NCI-H226 (cell line): ENCODE measurements at places on chromosomes 3 and 15.

DNA sequence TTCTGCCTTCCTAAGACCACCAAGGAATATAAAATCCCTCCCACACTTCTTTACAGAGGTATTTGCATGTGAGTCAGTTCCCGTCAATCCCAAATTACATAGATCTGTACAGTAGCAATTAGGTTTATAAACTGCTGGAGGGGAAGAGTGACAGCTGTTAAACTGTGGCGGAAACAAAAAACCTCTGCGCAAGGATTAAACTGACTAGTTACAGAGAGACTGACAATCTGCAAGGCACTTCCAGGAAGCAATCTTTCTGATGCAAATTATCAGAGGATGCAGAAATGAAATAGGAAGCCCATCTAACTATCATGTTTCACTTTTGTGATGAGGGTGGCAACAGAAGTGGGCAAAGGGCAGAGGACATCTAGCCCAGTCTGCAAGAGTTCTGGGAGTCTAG is 150.4 kb downstream of the RTP4 start:
- DNase-seq: no peak

GRCh38 chr15:43168192-43169107 is 16.8 kb upstream of the CCNDBP1 start:
- DNase-seq: peak; percentile 7

GRCh38 chr3:189288348-189289235 is 116.8 kb downstream of the TPRG1 start:
- no peak for DNase-seq

GRCh38 chr15:47924381-47924780 is 196.4 kb upstream of the SLC24A5 start:
- DNase-seq: no peak

GRCh38 chr3:71537211-71537611 is 46.3 kb downstream of the FOXP1 start:
- peak; percentile 98 for DNase-seq

DNA sequence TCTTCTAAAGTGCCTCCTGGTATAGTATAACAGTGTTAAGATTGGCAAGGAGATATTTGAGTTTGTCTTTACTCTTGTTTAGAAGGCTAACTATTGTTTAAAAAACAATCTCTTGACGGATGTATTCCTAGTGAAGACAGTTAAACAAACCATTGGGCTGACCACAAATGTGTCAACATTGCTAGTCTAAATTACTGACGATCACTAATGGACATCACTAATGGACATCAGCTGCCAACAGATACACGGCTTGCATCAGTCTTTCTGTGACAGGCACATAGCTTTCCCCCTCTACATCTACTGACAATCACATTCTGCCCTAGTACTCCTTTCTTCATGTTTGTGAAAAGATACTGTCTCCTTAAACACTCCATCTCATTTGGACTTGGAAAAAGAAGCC is 57.1 kb upstream of the ETV5 start:
- no peak for DNase-seq

DNA sequence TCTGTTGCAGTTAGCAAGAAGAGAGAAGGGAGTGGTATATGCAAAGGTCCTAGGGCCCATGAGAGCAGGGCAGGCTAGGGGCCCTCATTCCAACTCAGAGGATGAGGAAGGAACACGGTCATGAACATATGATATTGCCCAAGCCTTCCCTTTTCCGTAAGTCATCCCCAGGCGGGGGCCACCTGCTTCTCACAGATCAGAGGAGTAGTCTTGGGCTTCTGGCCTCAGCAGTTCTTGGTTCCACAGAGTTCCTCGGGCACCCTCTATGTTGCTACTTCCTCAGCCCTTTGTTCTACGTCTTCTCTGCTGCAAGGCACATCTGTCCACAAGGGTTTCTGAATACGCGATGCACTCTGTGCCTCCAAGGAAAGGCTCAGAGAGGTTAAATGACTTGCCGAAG is 25.3 kb downstream of the EPHB3 start:
- no peak for DNase-seq

DNA sequence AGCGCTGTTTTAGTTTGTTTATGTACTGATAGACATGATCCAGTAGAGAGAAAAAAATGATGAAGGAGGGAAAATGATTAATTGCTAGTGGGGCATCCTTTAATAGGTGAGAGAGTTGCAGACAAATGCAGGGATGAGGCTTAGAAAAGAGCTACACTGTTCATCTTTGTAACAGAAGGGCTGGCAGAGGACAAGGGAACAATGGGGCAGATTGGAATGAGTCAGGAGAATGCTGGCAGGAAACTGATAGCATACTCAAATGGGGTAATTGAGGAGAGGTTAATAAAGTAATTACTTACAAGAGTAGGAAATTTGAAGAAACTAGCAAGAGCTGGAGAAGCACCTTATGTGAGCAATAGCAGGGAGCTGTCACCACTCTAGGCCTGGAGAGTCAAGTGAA is 170.9 kb downstream of the OXSM start:
- no peak for DNase-seq

GRCh38 chr3:143123353-143123984 is 3.9 kb downstream of the CHST2 start:
- no peak for DNase-seq

DNA sequence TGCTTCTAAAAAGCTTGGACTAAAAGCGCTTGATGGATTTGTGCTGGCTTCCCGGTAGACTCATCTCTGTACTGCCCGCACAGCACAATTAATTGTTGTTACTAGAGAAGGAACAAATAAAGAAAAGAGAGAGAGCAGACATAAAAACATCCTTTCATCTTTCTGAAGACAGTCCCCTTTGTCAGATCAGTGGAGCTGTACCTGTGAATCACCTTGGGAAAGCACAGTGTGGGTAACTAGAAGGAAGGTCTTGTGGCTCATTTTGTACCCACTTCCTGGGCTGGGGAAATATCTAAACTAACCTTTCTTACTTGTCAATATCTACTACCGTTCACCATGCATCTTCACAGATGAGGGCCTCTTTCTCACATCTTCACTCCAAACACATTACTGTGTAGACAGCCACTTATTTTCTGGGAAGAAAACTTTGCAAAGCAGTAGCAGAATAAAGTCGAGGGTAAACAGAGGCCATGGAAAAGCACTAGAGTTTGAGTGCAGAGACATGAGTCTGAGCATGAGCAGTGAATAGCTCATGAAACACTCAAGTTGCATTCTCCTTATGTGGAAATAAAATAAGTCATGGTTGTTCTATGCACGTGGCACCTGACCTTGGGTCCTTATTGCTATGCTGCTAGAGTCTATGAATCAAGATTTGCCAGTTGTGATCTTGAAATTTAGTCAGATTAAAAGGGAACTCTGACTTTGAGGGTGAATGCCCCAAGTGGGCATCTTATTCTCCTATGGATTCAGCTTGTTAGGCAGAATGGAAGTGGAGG is 169.3 kb downstream of the LPP start:
- no peak for DNase-seq

- no peak for DNase-seq
Measured at GRCh38 chr3:62556121-62556815, 182.9 kb upstream of the FEZF2 start.

- no peak for DNase-seq
Measured at GRCh38 chr15:31254431-31255175, 72.0 kb upstream of the KLF13 start.

GRCh38 chr15:30953731-30954378 is 37.6 kb downstream of the MTMR10 start:
- DNase-seq: peak; percentile 77

DNA sequence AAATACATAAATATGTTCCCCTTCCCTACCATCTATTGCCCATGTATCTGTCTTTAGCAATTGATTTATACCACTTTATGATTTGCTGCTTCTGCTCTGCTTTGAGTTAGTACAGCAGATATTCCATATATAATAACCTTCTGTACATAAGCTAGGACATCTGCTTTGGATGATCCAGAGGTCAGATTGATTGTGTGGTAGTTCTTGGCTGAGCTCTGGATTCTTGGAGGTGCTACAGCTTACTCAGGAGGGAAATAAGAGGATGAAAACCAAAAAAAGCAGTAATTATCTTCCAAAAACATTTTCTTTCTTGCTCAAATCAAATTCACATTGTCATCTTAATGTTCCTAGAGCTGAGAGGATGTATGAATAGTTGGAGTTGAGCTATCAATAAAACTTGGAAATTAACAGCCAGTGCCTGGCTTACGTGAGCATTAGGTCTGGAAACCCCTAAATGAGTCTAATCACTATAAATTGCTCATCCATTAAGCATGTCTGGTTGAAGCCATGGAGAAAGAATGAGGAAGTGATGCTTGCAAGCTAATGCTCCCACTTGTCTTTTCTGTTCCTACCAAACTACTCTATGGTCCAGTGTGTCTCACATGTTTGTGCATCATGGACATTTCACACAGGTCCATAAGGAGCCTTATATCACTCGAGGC is 36.3 kb upstream of the TMEM42 start:
- DNase-seq: peak; percentile 40

GRCh38 chr3:64174328-64174727 is 50.9 kb downstream of the PRICKLE2 start:
- DNase-seq: no peak

DNA sequence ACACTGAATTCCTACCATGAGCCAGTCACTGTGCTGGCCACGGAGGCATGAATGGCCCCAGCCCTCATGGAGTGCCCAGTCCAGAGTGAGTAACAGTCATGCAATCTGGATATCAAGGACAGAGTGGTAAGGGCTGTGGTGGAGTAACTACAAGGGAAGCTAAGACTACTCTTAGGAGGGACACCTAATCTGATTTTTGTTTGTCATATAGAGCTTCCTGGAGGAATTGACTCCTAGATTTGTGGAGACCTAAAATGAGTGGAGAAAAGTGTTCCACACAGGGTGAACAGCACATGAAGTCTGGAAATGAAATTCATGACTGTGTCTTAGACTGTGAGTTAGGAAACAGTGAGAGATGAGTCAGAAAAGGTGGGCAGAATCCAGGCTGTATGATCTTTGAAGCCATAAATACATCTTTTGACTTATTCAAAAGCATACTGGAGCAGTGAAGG is 219.9 kb downstream of the NFKBIZ start:
- DNase-seq: peak; percentile 72

DNA sequence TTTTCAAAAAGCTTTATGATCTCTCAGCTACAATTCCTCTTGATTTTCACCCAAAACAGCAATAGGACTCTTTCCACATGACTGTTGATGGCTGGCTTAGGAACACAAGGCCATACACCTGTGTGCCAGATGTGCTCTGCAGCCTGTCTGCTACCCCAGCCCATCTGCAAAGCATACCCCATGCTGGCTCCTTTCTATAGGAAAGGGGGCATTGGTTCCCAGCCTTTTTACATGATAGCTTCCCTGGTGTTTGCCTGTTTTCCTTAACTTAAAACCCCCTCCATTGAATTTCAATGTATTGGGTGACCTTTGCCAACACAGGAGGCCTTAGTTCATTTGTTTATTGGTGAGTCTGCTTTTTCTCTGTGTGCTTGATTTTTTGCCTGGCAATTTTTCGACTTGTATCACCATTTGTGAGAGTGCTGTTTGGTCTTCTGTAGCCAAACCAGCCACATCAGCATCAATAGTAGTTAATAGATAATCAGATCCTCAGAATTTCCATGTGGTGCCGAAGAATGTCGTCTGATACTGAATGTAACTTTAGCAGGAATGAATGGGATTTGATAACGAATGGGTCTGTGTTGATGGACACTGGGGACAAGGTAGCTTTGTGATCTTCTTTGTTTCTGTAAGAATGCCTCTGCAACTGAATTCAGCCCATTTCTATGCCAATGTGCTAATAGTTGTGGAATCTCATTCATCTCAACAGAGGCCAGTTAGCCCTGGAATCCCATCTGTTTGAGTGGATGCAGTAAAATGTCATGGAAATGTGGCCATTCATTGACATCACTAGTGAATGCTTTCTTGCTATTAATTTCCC is 272.2 kb upstream of the RARB start:
- DNase-seq: no peak

DNA sequence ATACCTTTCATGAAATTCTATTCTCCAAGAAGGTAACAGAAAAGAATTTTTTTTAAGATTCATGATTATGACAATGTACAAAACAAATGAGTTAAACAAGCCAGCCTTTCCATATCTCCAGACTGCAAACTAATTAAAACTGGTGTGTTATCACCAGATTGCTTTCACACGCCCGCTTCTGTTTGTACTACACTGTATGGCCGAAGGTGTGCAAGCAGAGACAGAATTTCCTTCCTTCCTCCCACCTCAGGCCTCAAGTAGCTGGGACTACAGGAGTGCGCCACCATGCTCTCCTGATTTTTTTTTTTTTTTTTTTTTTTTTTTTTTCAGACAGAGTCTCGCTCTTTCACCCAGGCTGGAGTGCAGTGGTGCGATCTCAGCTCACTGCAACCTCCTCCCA is 400.4 kb downstream of the MAGI1 start:
- no peak for DNase-seq

- DNase-seq: no peak
Measured at GRCh38 chr3:183896184-183896583, 11.5 kb upstream of the PARL start.

GRCh38 chr3:14245822-14246221 is 67.2 kb downstream of the LSM3 start:
- DNase-seq: no peak

- DNase-seq: peak; percentile 73
Measured at GRCh38 chr3:27568393-27568792, 84.2 kb upstream of the SLC4A7 start.

- DNase-seq: peak; percentile 98
Measured at GRCh38 chr3:171351676-171352075, 108.5 kb downstream of the TNIK start.

DNA sequence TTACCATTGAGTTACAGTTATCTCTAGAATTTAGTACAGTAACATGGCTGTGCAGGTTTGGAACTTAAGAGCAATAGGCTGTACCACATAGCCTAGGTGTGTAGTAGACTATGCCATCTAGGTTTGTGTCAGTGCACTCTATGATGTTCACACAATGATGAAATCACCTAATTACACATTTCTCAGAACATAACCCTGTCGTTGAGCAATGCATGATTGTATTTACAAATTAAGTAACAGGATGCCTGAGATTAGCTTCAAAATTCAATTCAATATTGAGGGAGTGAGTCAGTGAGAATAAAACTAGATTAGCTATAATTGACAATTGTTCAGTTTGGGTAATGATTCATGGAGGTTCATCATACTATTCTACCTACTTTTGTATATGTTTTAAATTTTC is 633.8 kb downstream of the IGSF11 start:
- DNase-seq: no peak

GRCh38 chr3:177679568-177680471 is 482.5 kb upstream of the TBL1XR1 start:
- DNase-seq: peak; percentile 97

DNA sequence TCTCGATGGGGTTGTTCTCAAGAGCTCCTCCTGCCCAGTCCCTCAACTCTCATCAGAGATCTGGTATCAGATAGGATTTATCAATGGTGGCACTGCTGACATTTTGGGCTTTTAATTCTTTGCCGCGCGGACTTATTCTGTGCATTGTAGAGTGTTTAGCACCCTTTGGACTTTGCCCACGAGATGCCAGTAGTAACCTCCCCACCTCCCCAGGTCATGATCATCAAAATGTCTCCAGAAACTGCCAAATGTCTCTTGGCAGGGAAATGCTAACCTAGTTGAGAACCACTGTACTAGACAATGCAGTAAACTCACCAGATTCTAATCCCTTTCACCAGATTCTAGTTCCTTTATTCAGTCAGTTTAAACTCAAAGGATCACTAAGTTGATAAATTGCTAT is 24.0 kb downstream of the SLC27A2 start:
- DNase-seq: no peak
